ENCODE measurements at places on chromosomes 11 and 22.

DNA sequence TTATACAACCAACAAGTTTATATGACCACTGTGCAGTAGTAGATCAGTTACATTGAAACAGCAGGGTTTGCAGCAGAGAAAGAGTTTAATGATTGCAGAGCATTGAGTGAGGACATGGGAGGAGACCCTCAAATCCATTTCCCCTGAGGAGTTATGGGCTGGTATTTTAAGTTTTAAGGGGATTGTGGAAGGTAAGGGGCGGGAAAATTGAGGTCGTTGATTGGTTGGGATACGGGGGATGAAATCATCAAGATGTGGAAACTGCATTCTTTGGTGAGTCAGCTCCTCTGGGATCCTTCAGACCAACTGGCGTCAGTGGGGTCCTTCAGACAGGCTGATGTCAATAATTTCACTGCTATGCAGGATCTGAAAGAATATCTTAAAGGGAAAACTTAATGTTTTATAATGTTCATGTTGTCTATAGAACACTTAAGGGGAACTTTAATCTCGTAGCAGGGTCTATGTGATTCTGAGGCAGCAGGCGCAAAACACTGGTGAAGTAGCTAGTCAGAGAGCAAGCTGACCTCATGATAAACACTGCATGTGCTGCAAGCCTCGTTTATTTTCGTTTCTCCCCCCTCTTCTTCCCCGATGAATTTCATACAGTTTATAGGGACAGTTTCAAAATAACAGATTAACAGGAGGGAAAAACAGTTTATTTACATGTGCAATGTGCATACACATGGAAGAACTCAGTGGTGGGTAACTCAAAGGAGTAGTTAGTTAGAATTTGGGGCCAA lies 17.4 kb upstream of the BACE1-AS start:
- no peak for DNase-seq

GRCh38 chr11:74283580-74284180 lies 27.8 kb downstream of the P4HA3 start:
- no peak for DNase-seq

DNA sequence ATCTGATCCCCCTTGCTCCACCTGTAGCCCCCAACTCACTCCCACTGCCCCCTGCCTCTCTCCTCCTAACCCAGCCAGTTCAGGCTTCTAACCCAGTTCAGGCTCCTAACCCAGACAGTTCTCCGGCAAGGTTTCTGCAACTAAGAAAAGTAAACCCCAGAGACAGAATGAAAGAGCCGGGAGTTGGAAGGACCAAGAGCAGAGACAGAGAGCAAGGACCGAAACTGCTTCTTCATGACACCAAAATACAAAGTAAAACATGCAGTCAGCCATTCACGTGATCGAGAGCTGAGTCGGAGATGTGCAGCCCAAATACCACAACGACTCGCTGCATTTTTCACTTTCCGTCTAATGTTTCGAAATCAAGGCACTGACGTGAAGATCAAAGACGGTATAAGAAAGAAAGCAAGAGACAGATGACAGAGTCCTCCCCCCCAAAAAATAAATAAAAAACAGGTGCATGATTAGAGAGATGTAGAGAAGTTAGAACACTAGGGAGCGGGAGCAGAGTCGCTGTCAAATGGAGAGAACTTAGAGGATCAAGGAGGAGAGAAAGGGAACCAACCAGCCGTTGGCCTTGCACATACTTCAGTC lies 884 bp downstream of the IL10RA start:
- no peak for DNase-seq

DNA sequence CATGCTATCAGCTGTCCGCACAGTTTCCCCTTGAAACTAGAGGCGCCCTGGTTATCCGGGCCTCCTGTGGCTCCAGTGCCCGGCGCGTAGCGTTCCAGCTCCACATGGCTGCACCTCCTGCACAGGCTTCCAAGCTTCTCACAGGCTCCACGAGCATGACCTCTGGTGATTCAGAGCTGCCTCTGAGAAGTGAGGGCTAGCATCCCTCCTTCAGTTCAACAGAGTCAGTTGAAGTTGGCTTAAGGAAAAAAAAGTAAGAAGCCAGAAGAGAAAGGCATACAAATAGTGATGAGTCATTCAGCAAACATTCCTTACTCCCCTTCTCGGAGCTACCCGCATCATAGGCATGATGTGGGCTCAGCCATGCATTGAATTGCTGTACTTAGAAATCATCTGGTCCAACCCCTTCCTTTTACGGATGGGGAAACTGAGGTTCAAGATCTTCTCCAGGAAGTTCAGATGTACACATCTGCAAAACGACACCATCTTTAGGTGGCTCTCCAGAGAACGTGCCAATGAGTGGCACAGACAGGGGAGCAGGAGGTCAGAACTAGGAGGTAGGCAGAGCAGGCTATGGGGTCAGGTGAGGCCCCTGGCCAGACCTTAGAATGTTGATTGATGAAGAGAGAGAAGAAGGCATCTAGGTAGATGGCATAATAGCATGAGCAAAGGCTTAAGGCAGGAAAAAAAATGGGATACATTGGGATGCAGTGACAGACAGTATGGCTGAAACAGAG lies 216.3 kb upstream of the TBCEL start:
- no peak for DNase-seq
